ENCODE measurements at places on chromosomes 7 and 10. TPM values are rescaled to one million over a fixed set of nuclear protein-coding genes. Genes with fewer than 3 reads are reported as not detected.

- no peak for DNase-seq
Measured at GRCh38 chr7:33062023-33062781, at the start of gene NT5C3A. TSS of gene NT5C3A (minus strand) at chr7:33062776. CDS start at chr7:33062705, 71 bp downstream.

GRCh38 chr10:96441322-96441885, 72.3 kb downstream of the TLL2 start:
- DNase-seq: no peak

Gene CALML5
- not detected for total RNA-seq

GRCh38 chr7:37040330-37040729, 316.0 kb upstream of the AOAH start:
- DNase-seq: no peak

GRCh38 chr7:121151774-121152221, 163.3 kb downstream of the CPED1 start:
- DNase-seq: no peak

Gene LRGUK
- total RNA-seq: 0.91 TPM
